Panc1 (cell line): ENCODE measurements at places on chromosomes 1 and 21.
A peak's percentile ranks its signal among the peaks of the same experiment; 100 is the strongest.

DNA sequence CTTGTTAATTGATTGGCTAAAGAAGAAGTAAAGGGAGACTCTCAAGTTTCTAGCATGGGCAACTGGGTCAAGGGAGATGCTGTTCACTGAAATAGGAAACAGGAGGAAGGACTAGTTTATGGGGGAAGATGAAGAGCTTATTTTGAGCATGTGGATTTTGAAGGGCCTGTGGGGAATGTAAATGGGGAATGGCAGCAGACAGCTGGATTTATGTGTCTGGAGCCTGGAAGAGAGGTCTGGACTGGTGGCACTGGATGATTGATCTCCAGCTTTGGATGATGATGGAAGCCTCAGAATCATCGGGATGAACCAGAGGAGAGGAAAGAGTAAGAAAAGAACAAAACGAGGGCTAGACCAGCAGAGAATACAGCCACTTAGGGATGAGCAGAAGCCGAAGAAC, 54.9 kb upstream of the ENAH start:
- H3K4me3 ChIP-seq, result no peak overlapping the region
- no peak overlapping the region for H3K27ac ChIP-seq
- no peaks in the 10 kb centered on the region for H3K4me1 ChIP-seq
- H3K27me3 ChIP-seq, result no peaks in the 10 kb centered on the region

- no peak overlapping the region for H3K4me3 ChIP-seq
- no peak for DNase-seq
- peak overlapping the region; percentile 80 for H3K27ac ChIP-seq
- peaks cover 34% of the 10 kb centered on the region for H3K4me1 ChIP-seq
- H3K36me3 ChIP-seq, result no peaks in the 10 kb centered on the region
Measured at GRCh38 chr21:33975548-33976081, 60.0 kb upstream of the ATP5PO start.

GRCh38 chr1:41850029-41850428, 68.7 kb downstream of the HIVEP3 start:
- H3K36me3 ChIP-seq, result no peaks in the 10 kb centered on the region
- no peaks in the 10 kb centered on the region for H3K4me1 ChIP-seq
- DNase-seq, result no peak
- H3K27me3 ChIP-seq, result no peaks in the 10 kb centered on the region
- no peak overlapping the region for H3K4me3 ChIP-seq
- no peak overlapping the region for H3K27ac ChIP-seq

GRCh38 chr1:189673217-189673616, 804.4 kb downstream of the BRINP3 start:
- H3K36me3 ChIP-seq, result no peaks in the 10 kb centered on the region
- no peak overlapping the region for H3K4me3 ChIP-seq
- no peaks in the 10 kb centered on the region for H3K4me1 ChIP-seq

GRCh38 chr1:32014199-32014947, 705 bp downstream of the KHDRBS1 start:
- H3K27me3 ChIP-seq, result no peaks in the 10 kb centered on the region
- H3K27ac ChIP-seq, result peak overlapping the region; percentile 90
- H3K36me3 ChIP-seq, result peaks cover 15% of the 10 kb centered on the region; the same call in 1 of the 2 replicates
- H3K4me1 ChIP-seq, result peaks cover 18% of the 10 kb centered on the region
- peak overlapping the region; percentile 78 for H3K4me3 ChIP-seq
- DNase-seq, result no peak

DNA sequence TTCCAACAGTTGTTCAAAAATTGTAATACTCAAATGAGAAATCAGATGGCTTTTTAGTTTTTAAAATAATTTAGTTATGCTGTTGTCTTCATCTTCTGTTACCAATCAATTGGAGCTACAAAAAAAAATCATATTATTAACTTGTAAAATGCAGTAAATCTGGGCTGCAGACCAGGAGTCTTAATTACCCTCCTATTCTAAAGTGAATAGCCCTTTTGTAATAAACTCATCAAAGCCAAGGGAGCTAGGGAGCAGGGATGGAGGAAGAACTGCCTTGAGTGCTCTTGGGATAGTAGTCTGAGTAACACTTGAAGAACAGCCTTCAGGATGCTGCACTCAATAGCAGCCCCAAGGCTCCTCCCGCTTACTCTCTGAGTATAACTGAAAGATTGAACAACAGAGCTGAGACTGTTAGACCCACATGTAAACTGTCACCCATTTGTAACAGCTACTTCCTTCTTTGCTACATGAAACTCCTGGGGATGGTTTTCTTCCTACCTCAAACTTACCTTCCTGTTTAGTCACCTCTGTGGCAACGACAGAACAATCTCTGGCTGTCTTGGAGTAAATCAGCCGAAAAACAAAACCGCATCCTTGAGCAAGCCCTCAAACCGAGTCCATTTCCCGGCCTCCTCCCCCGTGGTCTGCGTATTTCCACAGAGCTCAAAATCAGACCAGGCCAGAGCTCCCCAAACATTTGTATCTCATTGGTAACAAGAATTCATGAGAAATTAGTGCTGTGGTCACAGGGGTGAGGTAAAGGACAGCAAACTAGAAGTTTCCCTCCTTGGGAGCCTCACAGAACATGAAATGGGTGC, 55.9 kb downstream of the CD58 start:
- H3K36me3 ChIP-seq, result no peaks in the 10 kb centered on the region
- no peaks in the 10 kb centered on the region for H3K27me3 ChIP-seq
- no peak overlapping the region for H3K4me3 ChIP-seq

DNA sequence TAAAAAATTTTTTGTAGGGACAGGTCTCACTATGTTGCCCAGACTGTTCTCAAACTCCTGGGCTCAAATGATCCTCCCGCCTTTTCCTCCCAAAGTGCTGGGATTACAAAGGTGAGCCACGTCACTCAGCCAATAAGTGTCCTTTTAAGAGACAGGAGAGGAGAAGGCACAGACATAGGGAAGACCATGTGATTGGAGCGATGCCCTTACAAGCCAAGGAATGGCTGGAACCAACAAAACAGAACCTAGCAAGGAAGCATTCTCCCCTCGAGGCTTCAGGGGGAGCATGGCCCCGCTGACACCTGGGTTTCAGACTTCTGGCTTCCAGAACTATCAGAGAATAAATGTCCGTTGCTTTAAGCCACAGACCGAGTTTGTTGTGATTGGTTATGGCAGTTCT, 37.0 kb downstream of the NDUFS5 start:
- no peaks in the 10 kb centered on the region for H3K36me3 ChIP-seq
- H3K27ac ChIP-seq, result no peak overlapping the region
- H3K4me1 ChIP-seq, result no peaks in the 10 kb centered on the region
- no peak overlapping the region for H3K4me3 ChIP-seq

- peaks cover 19% of the 10 kb centered on the region for H3K27me3 ChIP-seq
Measured at GRCh38 chr1:47511825-47512224, 74.0 kb downstream of the FOXD2 start.
